ENCODE measurements at places on chromosomes 1 and 21.

DNA sequence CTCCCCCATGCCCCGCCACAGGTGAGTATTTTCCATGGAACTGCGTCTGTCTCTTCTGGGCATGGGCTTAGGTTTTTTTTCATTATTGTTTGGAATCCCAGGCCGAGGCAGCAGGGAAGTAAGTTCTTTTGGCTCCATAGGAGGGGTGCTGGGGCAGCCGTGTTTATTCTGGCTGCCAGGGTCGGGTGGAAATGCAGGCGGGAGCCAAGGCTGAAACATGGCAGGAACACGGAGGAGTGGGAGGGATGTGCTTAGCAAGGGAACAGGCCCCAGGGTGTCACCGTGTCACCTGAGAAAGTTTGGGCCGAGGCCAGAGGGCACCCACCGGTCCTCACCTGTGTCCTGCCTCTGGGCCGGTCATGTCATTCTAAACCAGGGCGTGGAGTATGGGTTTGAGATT is 4.5 kb upstream of the DHRS3 start:
- no peak for DNase-seq

DNA sequence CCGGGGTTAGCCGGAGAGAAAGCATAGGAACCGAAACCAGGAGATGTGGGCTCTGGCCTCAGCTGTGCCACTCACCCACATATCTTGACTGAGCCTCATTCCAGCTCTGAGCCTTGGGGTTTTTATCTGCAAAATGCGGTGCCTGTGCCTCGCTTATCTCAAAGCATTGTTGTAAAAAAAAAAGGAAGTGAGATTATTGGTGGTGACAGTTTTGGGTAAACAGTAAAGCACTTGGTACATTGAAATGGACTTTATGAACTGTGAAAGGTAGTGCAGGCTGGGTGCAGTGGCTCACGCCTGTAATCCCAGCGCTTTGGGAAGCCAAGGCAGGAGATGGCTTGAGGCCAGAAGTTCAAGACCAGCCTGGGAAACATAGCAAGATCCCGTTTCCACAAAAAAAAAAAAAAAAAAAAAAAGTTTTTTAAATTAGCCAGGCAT is 3.8 kb downstream of the PTAFR start:
- DNase-seq: peak; percentile 50

DNA sequence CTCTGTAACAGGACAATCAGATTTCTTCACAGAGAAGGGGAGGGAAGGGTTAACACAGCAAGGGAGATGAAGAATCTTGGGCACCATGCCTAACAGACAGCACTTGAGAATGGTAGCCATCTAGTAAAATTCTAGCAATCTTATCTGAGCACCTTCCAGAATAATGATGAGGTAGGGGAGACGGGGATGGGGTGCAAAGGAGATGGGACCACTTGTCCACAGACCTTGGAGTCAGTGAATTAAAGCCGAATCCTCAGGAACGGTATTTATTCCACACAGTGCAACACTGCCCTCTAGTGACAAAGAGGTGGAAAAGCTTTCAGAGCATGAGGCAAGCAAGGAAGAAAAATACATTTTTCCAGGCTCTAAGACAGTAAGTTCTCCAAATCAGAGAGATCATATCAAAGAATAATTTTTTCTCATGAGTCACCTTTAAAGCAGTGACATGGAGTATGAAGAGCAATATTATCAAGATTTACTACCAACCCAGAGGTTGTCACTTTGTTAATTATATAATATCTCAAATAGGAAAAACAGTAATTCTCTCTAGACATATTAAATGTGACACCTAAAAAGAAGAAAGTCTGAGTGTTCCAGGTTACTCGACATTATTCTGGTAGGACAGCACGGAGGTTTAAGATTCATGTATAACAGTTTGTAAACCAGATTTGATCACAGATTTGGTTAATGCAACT is 43.3 kb upstream of the LPAR3 start:
- no peak for DNase-seq

GRCh38 chr21:34900376-34900775 is 148.7 kb downstream of the RUNX1 start:
- no peak for DNase-seq

DNA sequence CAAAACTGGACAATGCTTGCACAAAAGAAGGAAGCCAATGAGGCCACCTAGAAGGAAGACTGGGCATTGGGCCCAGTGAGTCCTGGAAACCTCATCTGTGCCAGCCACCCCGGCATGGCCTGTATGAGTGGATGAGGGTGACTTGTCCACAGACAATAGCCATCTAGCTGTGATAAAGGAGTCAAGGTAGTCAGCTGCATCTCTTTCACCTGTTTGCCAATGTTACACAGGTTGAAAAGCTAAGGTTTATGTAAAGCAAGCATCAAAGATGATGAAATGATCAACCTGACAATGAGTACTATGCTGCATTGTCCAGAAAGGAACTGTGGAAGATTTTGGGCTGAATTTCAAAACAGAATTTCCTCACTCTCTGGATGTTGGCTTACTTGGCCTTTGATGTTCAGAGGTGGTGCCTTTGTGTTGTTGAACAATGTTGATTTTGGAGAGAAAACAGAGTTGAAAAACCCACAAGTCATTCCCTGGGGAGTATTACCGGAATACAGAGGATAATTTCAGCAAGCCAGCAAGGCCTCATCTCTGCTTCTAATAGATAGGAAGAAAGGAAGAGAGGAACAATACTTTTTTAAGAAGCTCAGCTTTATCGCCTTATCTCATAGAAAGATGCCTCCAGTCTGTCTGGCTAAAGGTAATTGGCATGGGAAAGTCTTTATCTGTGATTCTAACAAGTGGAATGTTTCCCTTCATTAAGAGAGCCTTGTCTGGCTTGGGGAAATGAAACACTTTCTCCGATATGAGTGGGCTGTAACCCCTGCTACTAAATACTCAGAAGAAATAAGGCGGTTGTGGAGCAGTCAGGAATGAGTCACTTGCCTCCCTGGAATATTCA is 11.4 kb upstream of the SELE start:
- no peak for DNase-seq

- no peak for DNase-seq
Observed at GRCh38 chr1:191671236-191671635, 487.0 kb upstream of the RGS18 start.

GRCh38 chr1:223022641-223023473 is 120.2 kb downstream of the TLR5 start:
- DNase-seq: no peak

DNA sequence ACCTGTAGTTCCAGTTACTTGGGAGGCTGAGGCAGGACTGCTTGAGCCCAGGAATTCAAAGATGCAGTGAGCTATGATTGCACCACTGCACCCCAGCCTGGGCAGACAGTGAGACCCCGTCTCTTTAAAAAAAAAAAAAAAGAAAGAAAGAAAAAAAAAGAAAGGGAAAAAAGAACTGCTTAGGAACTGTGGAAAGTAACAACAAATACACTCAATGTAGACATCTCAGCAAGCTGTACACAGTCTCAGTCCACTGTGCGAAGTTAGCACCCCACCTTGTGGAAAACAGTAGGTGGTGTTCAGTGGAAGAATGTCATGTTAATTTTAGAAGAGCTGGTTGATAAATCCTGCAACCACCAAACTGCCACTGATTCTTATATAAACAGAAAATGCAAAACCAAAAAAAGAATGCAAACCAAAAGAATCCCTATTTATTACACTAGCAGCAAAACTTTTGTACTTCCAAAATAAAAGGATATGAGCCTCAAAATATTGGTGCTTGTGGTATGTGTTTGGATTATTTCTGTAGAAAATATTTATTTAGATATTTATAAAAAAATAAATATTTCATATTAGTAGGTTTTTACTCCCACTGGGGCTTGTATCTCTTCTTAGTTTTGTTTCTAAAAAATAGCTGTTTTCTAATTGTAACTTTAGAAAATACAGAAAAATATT is 31.1 kb downstream of the ALG14 start:
- DNase-seq: peak; percentile 62

- DNase-seq: no peak
Observed at GRCh38 chr1:172849653-172850052, 190.8 kb downstream of the FASLG start.

DNA sequence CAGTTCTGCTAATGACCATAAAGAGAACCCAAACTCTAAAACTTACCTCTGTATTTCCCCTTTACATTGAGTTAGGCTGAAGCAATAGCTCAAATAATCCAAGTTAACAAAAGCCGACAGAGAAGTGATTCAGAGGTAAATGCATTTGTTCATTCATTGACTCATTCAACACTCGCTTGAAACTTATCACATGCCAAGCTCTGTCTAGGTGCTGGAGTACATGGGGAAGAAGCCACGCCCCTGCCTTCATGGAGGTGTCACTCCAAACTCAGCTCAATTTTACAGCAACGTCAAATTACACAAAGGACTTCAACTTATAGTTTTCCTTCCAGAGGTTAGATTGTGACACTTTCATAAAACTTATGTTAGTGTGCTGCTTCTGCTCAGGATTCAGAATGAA is 45.8 kb downstream of the SLC25A24 start:
- no peak for DNase-seq

GRCh38 chr1:154908937-154909336 is 27.6 kb downstream of the PMVK start:
- DNase-seq: no peak

- DNase-seq: no peak
Observed at GRCh38 chr1:75396260-75396659, 214.7 kb downstream of the SLC44A5 start.

DNA sequence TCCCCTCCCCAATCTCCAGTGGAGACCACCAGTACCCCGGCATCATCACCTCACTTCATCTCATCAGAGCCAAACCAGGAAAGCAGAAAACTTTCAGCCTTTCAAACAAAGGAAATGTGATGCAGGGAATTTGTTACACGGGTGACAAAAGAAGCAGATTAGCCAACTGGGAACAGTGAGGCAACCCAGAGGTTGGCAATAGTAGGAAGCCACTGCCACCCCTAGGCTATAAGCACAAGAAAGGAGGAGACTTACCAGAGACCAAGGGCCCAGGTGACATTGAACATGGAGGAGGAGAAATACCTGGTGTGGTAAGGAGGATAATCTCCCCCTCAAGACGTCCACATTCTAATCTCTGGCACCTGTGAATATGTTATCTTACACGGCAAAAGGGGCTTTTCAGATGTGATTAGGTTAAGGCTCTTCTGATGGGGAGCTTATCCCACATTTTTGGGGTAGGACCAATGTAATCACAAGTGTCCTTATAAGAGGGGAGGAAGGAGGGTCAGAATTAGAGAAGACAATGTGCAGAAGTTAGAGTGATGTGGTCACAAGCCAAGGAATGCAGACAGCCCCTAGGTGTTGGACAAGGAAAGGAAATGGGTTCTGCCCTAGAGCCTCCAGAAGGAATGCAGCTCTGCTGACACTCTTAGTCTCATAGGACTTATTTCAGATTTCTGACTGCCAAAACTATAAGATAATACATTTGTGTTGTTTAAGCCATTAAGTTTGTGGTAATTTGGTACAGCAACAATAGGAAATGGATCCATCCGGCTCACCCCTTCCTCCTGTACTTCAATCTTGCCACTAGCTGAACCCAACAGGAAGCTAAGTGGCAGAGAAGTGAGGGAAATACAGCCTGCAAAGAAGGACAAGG is 83.6 kb upstream of the VAV3 start:
- no peak for DNase-seq

DNA sequence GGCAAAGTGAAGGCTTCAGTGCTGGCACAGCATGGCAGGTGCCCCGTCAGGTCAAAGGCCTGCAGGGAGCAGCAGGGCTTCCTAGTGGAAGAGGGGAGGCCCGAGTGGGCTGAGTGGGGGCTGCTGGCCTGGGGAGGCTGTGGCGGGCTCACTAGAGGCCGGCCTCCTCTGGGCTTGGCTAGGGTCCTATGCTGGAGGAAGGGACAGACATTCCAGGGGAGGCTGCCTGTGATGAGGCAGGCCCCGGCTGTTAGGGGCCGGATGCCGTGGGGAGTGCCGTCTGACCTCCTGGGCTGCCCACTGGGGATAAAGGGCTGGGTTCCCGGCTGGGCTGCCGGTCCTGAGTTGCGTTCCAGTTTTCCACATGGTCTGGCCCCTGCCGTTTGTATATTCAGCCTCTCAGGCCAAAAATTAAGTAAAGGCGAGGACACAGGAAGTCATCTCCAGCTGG is 21.1 kb downstream of the PRXL2B start:
- DNase-seq: no peak

DNA sequence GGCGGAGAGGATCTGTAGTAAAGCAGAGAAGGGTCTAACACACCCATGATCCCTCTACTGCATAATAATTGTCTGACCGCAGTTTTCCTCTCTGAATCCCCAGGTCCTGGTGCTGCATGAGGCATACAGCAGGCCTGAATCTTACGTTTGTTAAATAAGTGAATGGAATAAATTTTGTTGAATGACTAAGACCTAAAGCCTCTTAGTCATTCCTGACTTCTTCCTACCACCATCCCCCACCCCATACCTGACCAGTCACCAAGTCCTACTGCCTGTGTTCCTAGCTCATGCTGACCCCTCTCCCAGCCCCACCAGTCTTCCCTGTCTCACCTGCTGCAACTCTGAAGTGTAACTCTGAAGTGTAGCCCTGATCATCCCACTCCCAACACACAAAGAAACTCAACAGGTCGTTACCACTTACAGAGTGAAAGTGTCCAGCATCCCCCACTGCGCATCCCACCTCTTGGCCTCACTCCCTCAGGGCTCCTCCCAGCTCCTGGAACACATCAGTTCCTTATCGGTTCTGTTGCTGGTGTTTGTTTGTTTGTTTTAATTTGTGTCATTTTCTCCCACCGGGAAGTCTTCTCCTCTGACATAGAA is 9.7 kb downstream of the GJA5 start:
- no peak for DNase-seq

DNA sequence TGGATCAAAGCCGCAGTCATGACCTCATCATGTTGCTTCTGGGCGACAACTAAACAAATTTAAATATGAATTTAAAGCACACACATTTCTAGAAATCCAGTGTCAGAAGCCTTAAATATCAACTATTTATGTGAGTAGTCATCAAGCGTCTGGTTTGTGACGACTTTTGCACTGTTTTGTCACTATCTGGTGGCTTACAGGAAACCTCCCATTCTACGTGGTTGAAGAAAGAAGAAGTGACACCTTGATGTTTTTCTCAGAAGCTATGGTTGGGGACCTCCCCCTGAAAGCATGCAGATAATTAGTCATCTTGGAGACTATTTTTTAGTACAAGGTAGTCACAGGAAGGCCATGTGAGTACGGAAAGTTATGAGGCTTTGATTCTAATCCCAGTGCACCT is 58.5 kb downstream of the TENT5C start:
- no peak for DNase-seq

- DNase-seq: no peak
Observed at GRCh38 chr1:7768583-7768982, 2.5 kb upstream of the VAMP3 start.

GRCh38 chr1:47024141-47024801 is 802 bp downstream of the CYP4X1 start:
- no peak for DNase-seq

DNA sequence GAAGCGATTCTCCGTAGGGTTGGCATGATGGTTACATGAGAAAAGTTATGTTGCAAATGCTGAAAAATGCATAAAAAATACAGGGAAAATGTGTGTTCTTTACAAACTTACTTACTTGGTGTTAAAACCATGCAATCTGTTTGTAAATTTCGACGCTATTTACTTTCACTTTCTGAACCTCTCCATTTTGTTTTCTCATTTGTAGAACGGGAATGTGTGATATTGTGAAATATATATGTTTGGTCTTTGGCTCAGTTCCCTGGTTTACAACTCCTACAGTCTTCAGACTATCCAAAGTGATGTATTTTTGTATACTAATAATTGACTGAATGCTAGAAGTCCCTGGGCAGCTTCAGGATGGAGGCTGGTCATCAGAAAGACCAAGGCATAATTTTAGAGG is 982.3 kb downstream of the ADGRL2 start:
- no peak for DNase-seq

GRCh38 chr21:35991131-35991530 is 69.2 kb downstream of the SETD4 start:
- no peak for DNase-seq

Measured in Caco-2 (cell line).